ENCODE measurements at places on chromosomes 2 and 18. TPM values are rescaled to one million over a fixed set of nuclear protein-coding genes. Genes with fewer than 3 reads are reported as not detected.

The IL37 gene
- not detected for total RNA-seq

The TMEM214 gene
- 66.8 TPM for total RNA-seq

The TTC39C gene
- 17.2 TPM for total RNA-seq

The NETO1 gene
- total RNA-seq, result not detected

The ACTG2 gene
- total RNA-seq, result 0.23 TPM

The STPG4 gene
- not detected for total RNA-seq

The FAM161A gene
- 6.9 TPM for total RNA-seq

The ATOH8 gene
- total RNA-seq, result 13.2 TPM

The HRH4 gene
- total RNA-seq, result not detected

The LOXHD1 gene
- total RNA-seq, result not detected

The REG3A gene
- not detected for total RNA-seq

The DCC gene
- total RNA-seq, result not detected

The RGPD4 gene
- total RNA-seq, result not detected

The C1QL2 gene
- total RNA-seq, result 0.53 TPM

The NPHP1 gene
- 7.3 TPM for total RNA-seq

The CTAGE1 gene
- not detected for total RNA-seq

The MOGAT1 gene
- total RNA-seq, result not detected

The FAM110C gene
- total RNA-seq, result 0.14 TPM

The NOSTRIN gene
- 3.1 TPM for total RNA-seq

The SCN7A gene
- total RNA-seq, result not detected

The GCG gene
- total RNA-seq, result not detected

The NRBP1 gene
- total RNA-seq, result 138 TPM

The HOXD9 gene
- total RNA-seq, result 1.8 TPM

The UGT1A3 gene
- total RNA-seq, result not detected

The SAG gene
- total RNA-seq, result not detected

The GNLY gene
- 0.30 TPM for total RNA-seq

The CELF4 gene
- total RNA-seq, result not detected

The DNAJC5G gene
- not detected for total RNA-seq

The TCF7L1 gene
- total RNA-seq, result 10.4 TPM

The ASXL3 gene
- not detected for total RNA-seq

The RAX gene
- not detected for total RNA-seq

The GALR1 gene
- total RNA-seq, result not detected

The FHL2 gene
- total RNA-seq, result 56.6 TPM

The PID1 gene
- total RNA-seq, result 4.0 TPM

The GPBAR1 gene
- total RNA-seq, result 0.31 TPM

The HOXD1 gene
- total RNA-seq, result 0.06 TPM

The POMC gene
- not detected for total RNA-seq

The PSD4 gene
- total RNA-seq, result 14.6 TPM

The ATAD2B gene
- total RNA-seq, result 8.3 TPM

The SLC5A7 gene
- total RNA-seq, result not detected

The LRRC30 gene
- total RNA-seq, result not detected

The BMP10 gene
- not detected for total RNA-seq

The ADAM23 gene
- total RNA-seq, result 8.4 TPM

The REG1B gene
- not detected for total RNA-seq

The ACMSD gene
- total RNA-seq, result not detected

The DCDC2C gene
- 0.38 TPM for total RNA-seq

The VIT gene
- not detected for total RNA-seq

The ASXL2 gene
- total RNA-seq, result 10.0 TPM

The REEP1 gene
- total RNA-seq, result 0.88 TPM

The TCF23 gene
- not detected for total RNA-seq

The POTEJ gene
- not detected for total RNA-seq

The AP1S3 gene
- total RNA-seq, result 32.8 TPM

The CRYGA gene
- not detected for total RNA-seq

The HAAO gene
- total RNA-seq, result not detected

The EPB41L3 gene
- 0.41 TPM for total RNA-seq

The ANKRD53 gene
- total RNA-seq, result not detected

The ACTR1B gene
- total RNA-seq, result 40.7 TPM

All from A549 treated with Mapracorat at 1 μM for 4 hours (cell line).